ENCODE measurements at places on chromosomes 4 and X. TPM values are rescaled to one million over a fixed set of nuclear protein-coding genes. Genes with fewer than 3 reads are reported as not detected.

- H3K27me3 ChIP-seq = no peaks in the 10 kb centered on the region
- no peaks in the 10 kb centered on the region for H3K36me3 ChIP-seq
- no peak overlapping the region for H3K27ac ChIP-seq
- H3K4me1 ChIP-seq = no peaks in the 10 kb centered on the region
These were observed 37.6 kb downstream of the CCNQ start for GRCh38 chrX:153561337-153561736.

DNA sequence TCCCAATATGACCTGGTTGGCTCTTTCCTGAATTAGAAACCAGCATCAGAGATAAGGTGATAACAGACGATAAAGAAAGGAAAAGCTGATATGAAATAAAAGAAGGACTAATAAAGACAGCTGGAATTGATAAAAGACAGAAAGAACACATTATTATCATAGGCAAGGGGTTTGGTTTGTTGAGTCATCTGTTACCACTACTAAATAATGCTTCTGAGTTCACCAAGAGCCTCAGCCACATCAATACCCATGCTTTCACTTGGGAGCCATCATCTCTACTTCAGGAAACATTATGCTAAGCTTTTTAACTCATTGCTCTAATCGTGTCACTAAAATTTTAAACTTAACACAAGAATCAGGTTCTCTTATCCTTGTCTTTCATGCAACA, 27.6 kb downstream of the ANXA5 start:
- no peaks in the 10 kb centered on the region for H3K4me1 ChIP-seq
- no peaks in the 10 kb centered on the region for H3K27me3 ChIP-seq
- H3K36me3 ChIP-seq = peaks cover 43% of the 10 kb centered on the region
- DNase-seq = no peak

The CXCL13 gene
- 5.4 TPM for polyA plus RNA-seq

The TMEM184C gene
- 16.3 TPM for polyA plus RNA-seq

The FRMD7 gene
- not detected for polyA plus RNA-seq

DNA sequence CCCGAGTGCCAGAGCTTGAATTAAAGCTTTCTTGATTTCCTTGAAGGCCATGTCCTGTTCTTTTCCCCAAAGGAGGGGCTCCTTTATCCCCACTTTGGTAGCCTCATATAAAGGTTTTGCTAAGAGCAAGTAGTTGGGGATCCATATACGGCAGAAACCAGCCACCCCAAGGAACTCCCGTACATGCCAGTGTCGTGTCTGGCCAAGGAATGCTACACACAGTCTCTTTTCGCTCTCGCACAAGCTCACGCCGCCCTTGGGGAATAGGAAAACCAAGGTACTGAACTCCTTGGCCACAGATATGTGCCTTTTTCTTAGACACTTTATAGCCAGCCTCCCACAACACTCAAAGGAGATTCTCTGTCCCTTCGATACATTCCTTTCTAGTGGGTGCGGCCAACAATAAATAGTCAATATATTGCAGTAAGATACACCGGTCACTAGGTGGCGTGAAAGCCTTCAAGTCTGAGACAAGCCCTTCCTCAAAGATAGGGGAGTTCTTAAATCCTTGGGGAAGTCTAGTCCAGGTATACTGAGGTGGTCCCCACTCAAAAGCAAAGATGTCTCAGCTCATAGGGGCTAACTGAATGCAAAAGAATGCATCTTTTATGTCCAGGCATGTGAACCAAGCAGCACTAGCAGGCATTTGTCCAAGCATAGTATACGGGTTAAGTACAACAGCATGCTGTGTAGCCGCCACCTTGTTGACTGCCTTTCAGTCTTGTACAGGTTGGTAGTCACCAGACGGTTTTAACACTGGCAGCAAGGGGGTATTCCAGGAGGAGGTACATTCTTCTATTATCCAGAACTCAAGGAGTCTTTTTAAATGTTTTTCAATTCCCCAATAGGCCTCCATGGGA, 57.8 kb upstream of the XAGE1B start:
- no peak overlapping the region for H3K4me3 ChIP-seq
- DNase-seq = peak; percentile 27
- H3K27me3 ChIP-seq = no peaks in the 10 kb centered on the region
- no peaks in the 10 kb centered on the region for H3K4me1 ChIP-seq
- H3K36me3 ChIP-seq = no peaks in the 10 kb centered on the region

The RNF128 gene
- polyA plus RNA-seq = 7.4 TPM

The NAA11 gene
- polyA plus RNA-seq = not detected

- no peaks in the 10 kb centered on the region for H3K36me3 ChIP-seq
- H3K27me3 ChIP-seq = no peaks in the 10 kb centered on the region
- H3K4me3 ChIP-seq = no peak overlapping the region
- no peak overlapping the region for H3K27ac ChIP-seq
These were observed 228.4 kb downstream of the MAPK10 start for GRCh38 chr4:86131456-86131855.

DNA sequence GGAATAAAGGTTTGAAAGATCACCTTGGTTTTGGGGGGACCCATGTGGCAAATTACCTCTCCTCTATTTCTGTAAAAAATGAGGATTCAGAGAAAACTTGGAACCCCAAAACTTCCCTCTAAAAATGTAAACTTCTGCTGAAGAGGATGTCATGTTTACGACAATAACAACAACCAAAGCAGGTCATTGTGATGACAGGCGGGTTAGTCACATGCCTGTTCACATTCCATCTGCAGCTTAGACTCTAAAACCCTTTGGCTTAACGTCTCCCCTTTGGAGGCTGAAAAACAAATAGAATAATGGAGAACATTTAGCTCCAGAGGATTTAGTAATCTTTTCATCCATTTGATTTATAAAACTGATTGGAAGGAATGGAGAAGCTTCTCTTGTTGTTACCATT, 75.0 kb upstream of the FAM9C start:
- no peaks in the 10 kb centered on the region for H3K36me3 ChIP-seq
- no peaks in the 10 kb centered on the region for H3K27me3 ChIP-seq
- no peak overlapping the region for H3K4me3 ChIP-seq
- H3K4me1 ChIP-seq = no peaks in the 10 kb centered on the region
- no peak overlapping the region for H3K27ac ChIP-seq

- H3K27ac ChIP-seq = no peak overlapping the region
- H3K4me3 ChIP-seq = no peak overlapping the region
- no peak for DNase-seq
- peaks cover 5% of the 10 kb centered on the region for H3K4me1 ChIP-seq
- H3K27me3 ChIP-seq = no peaks in the 10 kb centered on the region
These were observed 19.8 kb upstream of the FMR1 start for GRCh38 chrX:147891896-147892295.

The RASGEF1B gene
- 16.0 TPM for polyA plus RNA-seq

The TLR7 gene
- polyA plus RNA-seq = 0.26 TPM

The CTAG1A gene
- polyA plus RNA-seq = not detected

DNA sequence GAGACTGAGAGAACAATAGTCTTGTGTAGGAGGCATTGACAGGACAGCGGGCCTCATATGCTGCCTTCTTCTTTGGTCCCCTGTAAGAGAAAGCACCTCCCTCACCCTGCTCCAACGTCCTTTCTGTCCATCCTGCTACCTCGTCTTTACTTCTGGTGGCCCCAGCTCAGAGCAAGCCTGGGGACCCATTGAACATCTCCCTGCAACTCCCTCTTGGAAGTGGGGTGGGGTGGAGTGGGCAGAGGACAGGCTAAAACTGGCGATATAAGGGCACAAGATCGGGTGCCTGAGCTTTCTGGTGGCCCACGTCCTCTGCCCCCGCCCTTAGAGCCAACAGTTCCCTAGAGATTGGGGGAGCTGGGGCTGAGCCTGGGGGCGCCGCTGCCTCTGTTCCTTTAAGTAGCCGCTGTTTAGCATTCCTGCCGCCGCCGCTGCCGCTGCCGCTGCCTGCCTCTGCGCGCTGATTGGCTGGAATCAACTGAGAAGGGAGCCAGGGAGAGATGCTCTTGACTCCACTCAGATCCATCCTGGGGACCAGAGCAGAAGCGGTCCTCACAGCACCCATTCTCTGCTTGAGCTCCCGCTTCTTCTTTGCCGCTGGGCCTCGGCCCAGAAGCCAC, at the start of gene DLG3:
Gene DLG3 (plus strand): TSS at position 510 of the 620 bp plus-strand sequence. CDS start 367 bp downstream, outside the sequence.
- no peak within 1 kb of the TSS for H3K4me3 ChIP-seq
- H3K27me3 ChIP-seq = peaks cover 33% of the 10 kb centered on the region
- peak; percentile 48 for DNase-seq
- H3K36me3 ChIP-seq = no peaks in the 10 kb centered on the region

GRCh38 chrX:18288716-18289115, 65.8 kb downstream of the SCML2 start:
- H3K27ac ChIP-seq = no peak overlapping the region
- no peaks in the 10 kb centered on the region for H3K36me3 ChIP-seq
- H3K4me3 ChIP-seq = no peak overlapping the region
- DNase-seq = no peak

- H3K27me3 ChIP-seq = no peaks in the 10 kb centered on the region
- no peak overlapping the region for H3K4me3 ChIP-seq
- H3K27ac ChIP-seq = no peak overlapping the region
- no peaks in the 10 kb centered on the region for H3K36me3 ChIP-seq
- no peak for DNase-seq
These were observed 73.2 kb upstream of the NPNT start for GRCh38 chr4:105822061-105822460.

DNA sequence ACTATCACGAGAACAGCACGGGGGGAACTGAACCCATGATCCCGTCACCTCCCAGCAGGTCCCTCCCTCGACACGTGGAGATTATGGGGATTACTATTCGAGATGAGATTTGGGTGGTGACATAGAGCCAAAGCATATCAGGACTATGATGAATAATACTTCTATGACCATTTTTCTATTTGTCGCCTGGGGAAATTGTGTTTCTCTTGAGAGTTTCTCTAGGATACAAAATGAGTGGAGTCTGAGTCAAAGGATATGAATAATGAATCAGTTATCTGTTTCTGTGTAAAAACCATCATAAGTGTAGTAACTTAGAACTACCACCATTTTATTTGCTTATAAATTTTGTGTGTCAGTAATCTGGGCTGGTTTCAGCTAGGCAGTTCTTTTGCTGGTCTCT, 533.0 kb upstream of the ARX start:
- no peak overlapping the region for H3K27ac ChIP-seq
- no peaks in the 10 kb centered on the region for H3K36me3 ChIP-seq
- H3K4me3 ChIP-seq = no peak overlapping the region
- peaks cover 6% of the 10 kb centered on the region for H3K27me3 ChIP-seq

The SMIM20 gene
- 28.6 TPM for polyA plus RNA-seq

- no peaks in the 10 kb centered on the region for H3K27me3 ChIP-seq
- H3K27ac ChIP-seq = no peak overlapping the region
- no peak for DNase-seq
- H3K4me3 ChIP-seq = no peak overlapping the region
These were observed 78.8 kb downstream of the FAM184B start for GRCh38 chr4:17702641-17703040.

GRCh38 chrX:85065512-85066198, 62.0 kb downstream of the APOOL start:
- no peaks in the 10 kb centered on the region for H3K27me3 ChIP-seq
- no peaks in the 10 kb centered on the region for H3K36me3 ChIP-seq
- H3K4me3 ChIP-seq = no peak overlapping the region
- no peaks in the 10 kb centered on the region for H3K4me1 ChIP-seq
- no peak for DNase-seq
- H3K27ac ChIP-seq = no peak overlapping the region

GRCh38 chrX:37701588-37701987, 16.0 kb downstream of the XK start:
- no peak for DNase-seq
- no peak overlapping the region for H3K27ac ChIP-seq
- no peak overlapping the region for H3K4me3 ChIP-seq
- peaks cover 6% of the 10 kb centered on the region for H3K27me3 ChIP-seq
- H3K4me1 ChIP-seq = no peaks in the 10 kb centered on the region

DNA sequence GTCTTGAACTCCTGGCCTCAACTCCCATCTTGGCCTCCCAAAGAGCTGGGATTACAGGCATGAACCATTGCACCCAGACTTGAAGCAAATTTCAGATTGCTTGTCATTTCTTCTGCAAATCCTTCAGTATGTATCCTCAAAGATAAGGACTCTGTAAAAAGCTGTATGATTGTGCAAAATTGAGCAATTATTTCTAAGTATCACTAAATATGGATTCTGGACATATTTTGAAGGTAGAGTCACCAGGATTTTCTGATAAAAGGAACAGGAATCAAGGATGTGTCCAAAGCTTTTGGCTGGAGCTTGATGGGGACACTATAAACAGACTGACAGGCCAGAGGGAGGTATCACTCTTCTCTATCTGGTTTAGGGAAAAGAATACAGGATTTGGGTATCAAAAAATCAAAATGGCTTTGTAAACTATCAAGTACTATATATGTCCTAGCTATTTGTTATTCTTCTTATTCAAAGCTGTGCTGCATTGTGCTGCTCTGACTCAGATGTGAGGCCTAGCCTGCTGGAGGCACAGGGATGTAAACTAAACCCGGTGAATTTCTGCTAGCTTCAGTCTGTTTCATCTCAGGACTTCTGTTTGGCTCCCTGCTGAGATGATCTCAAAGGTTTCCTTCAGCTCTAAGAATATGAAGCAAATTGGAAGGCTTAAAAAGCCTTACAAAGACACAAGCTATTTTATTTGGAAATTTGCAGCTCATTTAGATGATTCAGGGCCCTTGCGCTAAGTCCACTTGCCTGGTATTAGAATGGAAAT, 8.3 kb downstream of the RPS4X start:
- H3K4me1 ChIP-seq = peaks cover 3% of the 10 kb centered on the region
- no peak overlapping the region for H3K27ac ChIP-seq
- DNase-seq = no peak
- peaks cover 28% of the 10 kb centered on the region for H3K36me3 ChIP-seq
- no peak overlapping the region for H3K4me3 ChIP-seq
- no peaks in the 10 kb centered on the region for H3K27me3 ChIP-seq

DNA sequence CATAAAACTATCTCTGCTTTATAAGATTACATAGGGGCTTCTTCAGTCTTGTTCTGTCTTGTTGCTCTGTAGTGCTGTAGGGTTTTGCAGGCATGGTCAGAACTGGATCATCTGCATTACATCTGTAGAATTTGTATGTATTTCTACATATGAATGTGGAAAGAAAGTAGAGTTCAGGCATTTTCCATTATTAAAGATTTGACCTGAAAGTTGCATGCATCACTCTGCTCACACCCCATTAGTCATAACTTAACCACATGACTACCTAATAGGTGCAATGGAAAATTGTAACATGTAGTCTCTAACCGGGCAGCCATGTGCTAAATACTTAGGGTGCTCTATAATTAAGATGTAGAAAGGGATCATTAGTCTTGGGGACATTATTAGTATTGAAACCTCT, 45.7 kb upstream of the AGA start:
- no peak for DNase-seq
- H3K4me3 ChIP-seq = no peak overlapping the region
- H3K27ac ChIP-seq = no peak overlapping the region
- no peaks in the 10 kb centered on the region for H3K4me1 ChIP-seq
- no peaks in the 10 kb centered on the region for H3K36me3 ChIP-seq

GRCh38 chrX:14598330-14598729, 69.0 kb downstream of the GLRA2 start:
- H3K27me3 ChIP-seq = peaks cover 10% of the 10 kb centered on the region
- no peaks in the 10 kb centered on the region for H3K4me1 ChIP-seq
- H3K36me3 ChIP-seq = no peaks in the 10 kb centered on the region
- H3K4me3 ChIP-seq = no peak overlapping the region
- no peak overlapping the region for H3K27ac ChIP-seq

The NLRP2B gene
- polyA plus RNA-seq = not detected

DNA sequence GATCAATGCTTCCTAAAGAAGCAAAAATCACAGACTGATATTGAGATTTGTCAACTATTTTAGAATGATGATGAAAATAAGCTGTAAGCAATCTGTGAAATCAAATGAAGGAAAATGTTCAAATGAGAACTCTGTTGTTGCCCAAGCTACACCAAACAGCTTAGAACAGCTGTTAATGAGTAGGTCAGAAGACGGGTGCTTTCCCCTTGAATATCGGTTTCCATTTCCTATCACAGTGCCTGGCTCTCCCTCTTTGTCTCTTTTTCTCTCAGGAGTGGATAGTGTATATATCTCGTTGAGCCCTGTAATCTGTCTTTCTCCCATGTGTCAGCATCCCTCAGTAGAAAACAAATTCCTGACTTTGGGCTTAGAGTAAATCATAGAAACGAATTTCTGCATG, 1592.9 kb upstream of the TENM3 start:
- no peaks in the 10 kb centered on the region for H3K36me3 ChIP-seq
- H3K4me3 ChIP-seq = no peak overlapping the region
- no peak for DNase-seq
- H3K27ac ChIP-seq = no peak overlapping the region
- no peaks in the 10 kb centered on the region for H3K27me3 ChIP-seq
